HT1080 (cell line): ENCODE measurements at places on chromosomes 3 and 15.

- no peak for DNase-seq
Observed at GRCh38 chr15:48590723-48591122, 54.8 kb downstream of the FBN1 start.

GRCh38 chr3:49787182-49787464 is 781 bp upstream of the IP6K1 start:
- DNase-seq = no peak

DNA sequence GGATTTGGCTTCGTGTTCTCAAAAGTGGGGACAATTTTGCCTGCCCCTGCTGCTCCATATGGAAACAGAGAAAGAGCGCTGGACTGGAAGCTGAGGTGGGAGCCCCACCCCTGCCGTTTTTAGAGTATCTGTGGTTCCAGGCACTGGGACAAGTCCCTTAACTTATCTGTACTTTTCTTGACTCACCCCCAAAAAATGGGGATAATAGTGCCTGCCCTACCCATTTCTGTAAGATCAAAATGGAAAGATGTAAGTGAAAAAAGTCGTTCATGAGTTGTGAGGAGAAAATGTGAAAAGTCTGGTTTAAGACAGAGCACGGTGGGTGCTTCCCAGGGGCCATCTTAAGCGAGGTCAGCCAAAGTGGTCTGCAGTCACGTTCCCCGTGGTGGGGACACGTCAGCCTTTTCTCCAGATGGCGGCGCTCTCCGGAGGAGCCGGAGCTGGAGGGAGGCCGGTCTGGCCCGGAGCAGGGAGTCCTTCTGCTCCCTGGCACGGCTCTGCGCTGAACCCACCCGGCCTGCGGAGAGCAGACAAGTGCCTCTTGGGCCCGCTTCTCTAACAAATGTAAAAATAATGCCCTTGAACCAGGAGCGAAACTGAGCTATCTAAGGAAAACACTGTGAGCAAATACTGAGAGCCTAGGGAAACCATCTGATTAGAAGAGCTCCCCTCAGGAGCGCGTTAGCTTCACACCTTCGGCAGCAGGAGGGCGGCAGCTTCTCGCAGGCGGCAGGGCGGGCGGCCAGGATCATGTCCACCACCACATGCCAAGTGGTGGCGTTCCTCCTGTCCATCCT is at the start of gene CLDN18:
CLDN18 (plus strand) TSS at position 690 of the 797 bp plus-strand sequence; CDS start at position 751, 61 bp downstream.
- no peak for DNase-seq

DNA sequence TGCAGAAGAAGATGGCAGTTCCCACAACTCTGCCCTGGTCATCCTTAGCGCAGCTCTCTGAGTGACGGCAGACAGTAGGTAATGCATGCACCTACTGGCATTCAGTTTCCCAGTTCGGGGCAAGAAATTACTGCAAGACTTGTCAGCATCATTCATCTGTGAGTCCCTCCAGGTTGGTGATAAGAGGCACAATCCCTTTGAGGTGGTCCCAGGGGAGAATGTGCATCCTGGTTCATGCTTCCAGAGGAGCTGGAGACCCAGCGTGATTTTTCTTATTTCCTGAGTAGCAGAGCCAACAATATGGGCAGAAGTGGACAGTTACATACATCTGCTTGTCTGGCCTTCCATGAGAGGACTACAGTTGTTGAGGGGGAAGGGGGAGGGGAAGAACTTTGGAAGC is 235.9 kb upstream of the BHLHE40 start:
- no peak for DNase-seq

GRCh38 chr3:192373032-192373431 is 354.3 kb downstream of the FGF12 start:
- DNase-seq = no peak

- peak; percentile 8 for DNase-seq
Observed at GRCh38 chr3:102104033-102104432, 254.7 kb downstream of the NFKBIZ start.
